ENCODE measurements at places on chromosomes 4 and X.

- no peak for DNase-seq
These were observed 78.6 kb downstream of the ARHGAP36 start for GRCh38 chrX:131136776-131137175.

GRCh38 chrX:134963041-134963440 lies 27.8 kb upstream of the SMIM10 start:
- DNase-seq = no peak

- no peak for DNase-seq
These were observed 56.7 kb upstream of the RASSF6 start for GRCh38 chr4:73676861-73677323.

DNA sequence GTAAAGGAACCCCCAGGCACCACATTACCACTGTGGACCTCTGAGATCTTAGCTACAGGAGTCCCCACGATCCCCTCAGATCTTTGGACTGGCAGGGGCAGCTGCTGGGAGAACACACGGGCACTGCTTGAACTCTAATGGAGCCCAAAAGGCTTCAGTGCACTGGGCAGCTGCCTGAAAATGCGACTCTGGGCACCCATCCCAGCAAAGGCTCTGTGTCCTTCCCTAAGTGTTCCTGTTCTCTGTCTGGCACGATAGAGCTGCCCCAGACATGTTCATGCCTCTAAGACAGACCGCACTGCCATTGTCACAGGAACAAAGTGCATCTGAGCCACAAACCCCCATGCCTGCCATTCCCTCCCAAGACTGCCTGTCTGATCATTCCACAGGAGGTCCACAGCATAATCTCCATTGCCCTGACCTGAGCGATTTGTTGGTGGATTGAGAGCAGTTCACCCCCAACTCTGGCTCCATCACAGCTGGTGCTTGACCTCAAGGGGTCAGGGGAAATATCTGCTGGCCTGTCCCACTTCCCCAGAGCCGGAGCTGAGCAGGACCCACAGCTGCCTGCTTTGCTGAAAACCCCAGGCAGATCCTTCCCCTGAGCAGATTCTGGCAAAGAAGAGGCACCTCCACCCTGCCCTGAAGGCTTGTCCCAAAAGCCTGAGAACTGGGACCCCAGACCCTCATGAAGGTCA lies 436.0 kb upstream of the INTU start:
- no peak for DNase-seq

DNA sequence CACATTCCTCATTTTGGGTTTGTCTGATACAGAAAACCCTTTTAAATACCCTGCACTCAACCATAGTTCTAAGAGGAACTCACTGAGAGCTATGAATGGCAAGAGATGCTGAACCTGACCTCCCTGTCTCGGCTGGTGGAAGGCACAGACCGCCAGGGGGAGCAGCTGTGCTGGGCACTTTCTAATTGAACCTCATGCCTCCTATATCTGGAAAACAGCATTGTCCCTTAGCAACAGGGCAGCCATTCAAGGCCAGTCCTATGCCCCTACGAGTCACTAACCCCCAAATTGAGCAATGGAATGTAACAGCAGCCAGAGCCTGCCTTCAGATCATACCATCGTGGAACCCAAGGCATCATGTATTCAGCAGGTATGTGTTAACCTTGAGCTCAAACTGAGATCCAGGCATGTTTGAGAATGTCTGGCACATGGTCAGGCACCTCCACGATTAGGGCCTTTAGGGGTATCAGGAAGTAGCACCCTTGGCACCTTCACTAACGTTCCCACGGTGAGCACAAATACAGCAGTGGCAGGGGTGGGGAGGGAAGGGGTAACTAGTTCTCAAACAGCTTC lies 5.1 kb downstream of the USP27X start:
- peak; percentile 40 for DNase-seq

- DNase-seq = no peak
These were observed 2.0 kb upstream of the ARX start for GRCh38 chrX:25017667-25018247.

DNA sequence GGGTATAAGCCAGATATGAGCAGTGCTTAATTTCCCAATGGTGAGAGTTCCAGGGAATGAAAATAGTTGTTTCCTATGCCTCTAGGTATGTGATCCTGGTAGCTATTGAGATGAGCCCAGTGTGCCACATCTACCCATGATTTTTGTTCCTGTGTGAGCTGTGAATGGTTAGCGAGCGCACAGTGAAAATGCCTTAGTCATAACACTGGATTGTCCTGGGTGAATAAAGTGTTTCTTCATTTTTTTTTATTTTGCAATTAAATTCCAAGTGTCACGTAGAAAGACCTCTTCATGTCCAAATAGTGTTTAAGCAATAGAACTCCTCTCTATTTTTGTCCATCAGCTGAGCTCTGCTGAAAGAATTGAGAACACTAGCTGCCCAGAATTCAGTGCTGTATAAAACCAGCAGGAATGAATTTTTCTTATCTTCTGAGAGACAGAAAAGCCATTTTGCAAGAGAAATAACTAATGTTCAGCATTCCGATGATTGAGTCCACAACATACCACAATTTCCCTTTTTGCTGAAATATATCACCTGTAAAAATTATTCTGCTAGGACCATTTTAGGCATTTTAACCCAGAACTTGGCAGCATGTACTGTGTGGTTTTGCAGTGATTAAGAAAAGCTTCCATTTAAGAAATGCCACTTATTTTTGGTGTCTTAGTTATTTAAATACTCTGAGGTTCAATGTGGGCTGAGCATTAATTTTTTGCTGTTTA lies 5.6 kb downstream of the MAOA start:
- DNase-seq = no peak

DNA sequence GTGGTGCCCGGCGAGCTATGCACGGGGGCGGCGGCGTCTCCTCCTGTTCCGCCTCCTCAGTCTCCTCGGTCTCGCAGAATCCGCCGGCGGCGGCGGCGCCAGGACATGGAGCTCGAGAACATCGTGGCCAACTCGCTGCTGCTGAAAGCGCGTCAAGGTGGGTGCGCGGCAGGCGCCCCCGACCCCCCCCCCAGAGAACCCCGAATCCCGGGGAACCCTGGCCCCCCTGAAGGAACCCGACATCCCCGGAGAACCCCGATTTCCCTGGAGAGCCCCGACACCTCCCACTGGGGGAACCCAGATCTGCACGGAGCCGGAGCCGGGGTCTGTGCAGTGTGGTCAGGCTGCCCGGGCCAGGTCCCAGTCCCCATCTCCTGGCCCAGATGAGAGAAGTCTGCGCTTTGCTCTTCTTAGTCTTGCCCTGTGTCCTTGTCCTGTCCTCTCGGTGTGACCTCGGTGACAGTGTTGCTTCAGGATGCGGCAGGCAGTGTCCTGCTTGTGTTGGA lies 648 bp downstream of the GRK4 start:
- DNase-seq = peak; percentile 55

- no peak for DNase-seq
These were observed 71.6 kb upstream of the SH3RF1 start for GRCh38 chr4:169342159-169342860.

DNA sequence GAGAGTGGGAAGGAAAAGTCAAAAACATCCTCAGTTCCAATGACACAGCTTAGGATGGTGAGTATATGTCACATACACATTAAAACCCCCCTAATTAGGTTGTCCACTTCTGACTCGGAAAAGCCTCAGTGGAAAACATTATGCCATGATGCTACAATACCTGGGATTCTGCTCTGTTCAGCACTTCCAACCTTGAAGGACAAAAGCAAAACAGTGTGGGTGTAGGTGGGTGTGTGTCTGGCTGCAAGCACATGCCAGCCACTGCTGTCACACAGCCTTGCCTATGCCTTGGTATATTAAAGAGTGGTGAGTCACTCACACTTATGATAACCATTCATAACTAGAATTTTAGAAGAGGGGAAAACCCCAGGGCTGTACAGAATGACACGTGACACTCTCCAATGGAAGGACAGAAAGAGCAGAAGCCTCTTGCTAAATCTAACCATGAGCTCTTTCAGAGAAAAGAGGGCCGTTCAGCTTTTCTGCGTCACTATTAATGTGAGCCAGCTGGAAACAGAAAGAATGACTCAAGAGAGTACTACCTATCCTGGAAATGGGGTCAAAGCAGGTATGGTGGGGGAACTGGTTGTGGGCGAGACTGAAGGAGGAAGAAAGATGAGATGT lies 159.6 kb downstream of the TET2 start:
- peak; percentile 41 for DNase-seq

- DNase-seq = no peak
These were observed 200.3 kb upstream of the BCOR start for GRCh38 chrX:40298069-40298468.

GRCh38 chr4:73650250-73650649 lies 30.0 kb upstream of the RASSF6 start:
- no peak for DNase-seq

DNA sequence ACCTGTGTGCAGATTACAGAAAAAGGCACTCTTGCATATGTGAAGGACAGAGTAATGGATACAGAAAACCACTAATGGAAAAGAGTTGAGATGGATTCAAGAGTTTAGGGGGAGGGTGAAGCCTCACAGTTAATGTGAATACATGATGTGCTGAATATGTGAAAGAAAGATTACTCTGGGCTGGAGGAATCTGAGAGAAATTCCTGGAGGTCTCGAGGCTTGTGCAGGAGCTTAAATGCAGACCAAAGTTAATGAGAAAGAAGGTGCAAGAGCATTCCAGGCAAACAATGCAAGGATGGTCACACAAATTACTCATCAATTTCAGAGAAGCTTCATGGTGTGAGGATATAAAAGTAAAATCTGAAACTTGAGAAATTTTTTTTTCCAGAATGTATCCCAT lies 768.8 kb downstream of the STPG2 start:
- no peak for DNase-seq

DNA sequence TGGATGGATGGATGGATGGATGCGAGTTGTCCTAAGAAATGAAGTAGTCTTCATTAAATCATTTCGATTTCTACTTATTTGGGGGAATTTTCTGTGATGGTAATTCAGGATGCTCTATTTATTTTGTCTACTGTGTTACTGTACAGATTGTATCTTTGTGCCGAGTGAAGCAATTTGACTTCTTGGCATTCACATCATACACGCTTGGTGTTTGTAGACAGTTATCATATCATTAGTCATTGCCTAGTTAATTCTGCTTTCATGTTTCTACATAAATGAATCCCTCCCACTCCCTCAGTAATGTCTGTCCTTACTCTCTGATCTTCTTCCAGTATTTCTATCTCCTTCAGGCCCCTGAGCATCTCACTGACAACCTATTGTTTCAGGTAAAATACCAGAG lies 64.0 kb downstream of the RASGEF1B start:
- no peak for DNase-seq

DNA sequence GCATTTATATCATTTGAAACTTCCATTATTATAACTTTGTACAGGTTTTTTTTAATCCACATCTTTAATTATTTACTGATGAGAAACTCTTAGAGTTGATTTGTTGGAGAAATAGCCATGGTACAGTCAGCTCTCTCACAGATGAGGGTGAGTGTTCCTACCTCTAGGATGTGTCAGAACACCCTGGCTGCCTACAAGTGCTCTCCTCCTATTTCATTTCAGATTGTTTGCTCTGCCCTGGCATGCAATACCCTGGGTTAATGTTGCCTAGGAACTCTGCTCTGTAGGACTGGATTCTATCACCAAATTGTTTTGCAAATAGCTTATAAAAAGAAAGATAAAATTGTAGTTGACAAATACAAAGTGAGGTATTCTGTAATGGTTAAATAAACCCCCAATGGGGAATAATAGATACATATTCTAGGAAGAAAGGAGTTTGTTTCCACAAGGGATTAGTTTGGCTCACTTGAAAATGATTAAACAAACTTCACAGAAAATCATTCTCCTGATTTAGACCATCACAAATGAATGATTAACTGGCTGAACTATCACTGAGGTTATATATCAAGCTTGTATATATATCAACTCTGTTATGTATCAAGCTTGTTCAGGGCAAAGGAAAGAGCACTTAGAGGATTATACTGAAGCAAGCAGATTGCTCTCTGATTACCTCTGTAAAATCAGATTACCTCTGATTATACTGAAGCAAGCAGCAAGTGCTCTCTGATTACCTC lies 150.0 kb downstream of the PDE5A start:
- DNase-seq = no peak

DNA sequence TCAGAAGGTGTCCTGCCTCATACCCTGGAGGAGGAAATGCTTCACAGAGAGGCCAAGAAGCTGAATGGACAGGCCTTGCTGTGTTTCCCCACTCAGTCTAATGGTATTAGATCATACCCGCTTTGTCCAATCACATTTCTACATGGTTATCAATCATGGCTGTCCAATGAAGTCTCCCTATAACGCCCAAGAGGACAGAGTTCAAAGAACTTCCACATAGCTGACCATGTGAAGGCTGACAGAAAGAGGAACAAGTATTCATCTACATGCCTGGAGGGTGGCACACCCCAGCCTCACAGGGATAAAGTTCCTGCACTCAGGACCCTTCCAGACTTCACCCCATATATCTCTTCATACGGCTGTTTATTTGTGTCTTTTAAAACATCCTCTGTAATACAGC lies 123.4 kb downstream of the MANBA start:
- no peak for DNase-seq

GRCh38 chrX:73289039-73289438 lies 74.4 kb upstream of the NAP1L2 start:
- DNase-seq = no peak

DNA sequence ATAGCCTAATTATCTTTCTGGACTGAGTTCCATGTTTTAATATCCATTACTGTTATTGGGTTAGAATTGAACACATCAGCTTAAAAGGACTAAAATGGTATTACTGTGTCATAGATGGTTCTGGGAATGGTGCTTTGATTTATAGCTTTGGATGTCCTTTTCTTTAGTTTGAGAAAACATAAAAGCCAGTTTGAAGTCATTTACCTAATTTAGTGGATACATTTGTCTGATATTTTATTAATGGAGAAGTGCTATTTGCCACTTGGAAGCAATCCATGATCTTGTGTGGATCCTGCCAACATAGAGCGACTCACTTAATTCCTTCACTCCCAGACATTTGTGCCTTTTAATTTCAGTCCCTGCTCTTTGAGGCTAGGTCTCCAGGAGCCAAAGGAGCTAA lies 212.4 kb upstream of the PACRGL start:
- no peak for DNase-seq

DNA sequence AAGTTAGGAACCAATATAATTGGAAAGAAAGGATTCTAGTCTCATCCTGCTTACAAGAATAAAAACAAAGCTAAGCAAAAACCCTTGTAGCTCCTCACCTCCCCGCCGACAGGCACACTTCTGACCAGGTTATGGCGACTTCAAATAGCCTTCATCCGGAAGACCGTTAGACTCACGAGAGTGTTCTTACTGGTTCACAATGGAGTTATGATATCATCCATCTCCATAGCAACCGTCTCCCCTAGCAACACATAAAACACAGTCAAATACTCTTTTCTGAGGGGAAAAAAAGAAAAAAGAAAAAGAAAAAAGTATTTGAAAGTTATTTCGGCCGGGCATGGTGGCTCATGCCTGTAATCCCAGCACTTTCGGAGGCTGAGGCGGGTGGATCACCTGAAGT lies at the start of gene IL13RA2:
TSS of gene IL13RA2 (minus strand) at position 162 of the 400 bp plus-strand sequence. CDS start 347 bp downstream, outside the sequence.
- DNase-seq = no peak

Data from MM.1S (cell line).